ENCODE measurements at places on chromosomes 13 and 19. TPM values are rescaled to one million over a fixed set of nuclear protein-coding genes. Genes with fewer than 3 reads are reported as not detected.

INAFM1 gene
- total RNA-seq, result 4.4 TPM

COL5A3 gene
- total RNA-seq, result 0.74 TPM

KLF1 gene
- 0.59 TPM for total RNA-seq

ERICH4 gene
- not detected for total RNA-seq

GRCh38 chr19:7994928-7995809 lies 10.3 kb downstream of the ELAVL1 start:
- DNase-seq, result no peak

DNA sequence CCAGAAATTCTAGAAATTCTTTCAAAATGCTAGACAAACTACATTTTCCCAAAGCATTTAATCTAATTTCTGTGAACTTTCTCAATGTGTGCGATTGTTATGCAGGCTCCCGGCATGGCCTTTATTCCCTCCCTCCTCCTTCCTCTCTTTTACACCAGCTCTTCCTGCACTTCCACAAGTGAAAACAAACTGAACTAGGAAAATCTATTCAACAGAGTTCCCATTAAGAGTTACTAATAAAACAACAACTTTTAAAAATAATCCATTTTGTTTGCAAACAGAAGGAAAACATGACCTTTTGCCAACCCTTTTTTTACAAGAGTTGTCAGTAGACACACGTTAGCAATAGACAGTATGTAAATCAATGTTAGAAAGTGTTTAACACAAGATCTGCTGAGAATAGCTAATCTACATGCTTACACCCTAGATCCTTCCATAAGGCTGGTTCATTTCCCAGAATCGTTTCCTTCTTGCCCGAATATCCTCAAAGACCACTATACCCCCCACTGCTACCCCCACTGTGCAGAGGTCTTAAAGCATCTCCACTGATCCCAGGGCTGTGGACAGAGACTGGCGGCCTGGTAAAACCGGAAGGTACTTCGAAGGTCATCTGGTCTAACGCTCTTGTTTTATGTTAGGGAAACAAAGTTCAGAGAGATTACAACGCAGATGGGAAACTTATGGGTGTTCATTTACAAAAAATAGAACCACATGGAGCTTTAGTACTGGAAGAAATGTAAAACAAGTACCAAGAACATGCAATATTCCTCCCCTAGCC lies 98.0 kb downstream of the FOXO1 start:
- DNase-seq, result no peak

DNA sequence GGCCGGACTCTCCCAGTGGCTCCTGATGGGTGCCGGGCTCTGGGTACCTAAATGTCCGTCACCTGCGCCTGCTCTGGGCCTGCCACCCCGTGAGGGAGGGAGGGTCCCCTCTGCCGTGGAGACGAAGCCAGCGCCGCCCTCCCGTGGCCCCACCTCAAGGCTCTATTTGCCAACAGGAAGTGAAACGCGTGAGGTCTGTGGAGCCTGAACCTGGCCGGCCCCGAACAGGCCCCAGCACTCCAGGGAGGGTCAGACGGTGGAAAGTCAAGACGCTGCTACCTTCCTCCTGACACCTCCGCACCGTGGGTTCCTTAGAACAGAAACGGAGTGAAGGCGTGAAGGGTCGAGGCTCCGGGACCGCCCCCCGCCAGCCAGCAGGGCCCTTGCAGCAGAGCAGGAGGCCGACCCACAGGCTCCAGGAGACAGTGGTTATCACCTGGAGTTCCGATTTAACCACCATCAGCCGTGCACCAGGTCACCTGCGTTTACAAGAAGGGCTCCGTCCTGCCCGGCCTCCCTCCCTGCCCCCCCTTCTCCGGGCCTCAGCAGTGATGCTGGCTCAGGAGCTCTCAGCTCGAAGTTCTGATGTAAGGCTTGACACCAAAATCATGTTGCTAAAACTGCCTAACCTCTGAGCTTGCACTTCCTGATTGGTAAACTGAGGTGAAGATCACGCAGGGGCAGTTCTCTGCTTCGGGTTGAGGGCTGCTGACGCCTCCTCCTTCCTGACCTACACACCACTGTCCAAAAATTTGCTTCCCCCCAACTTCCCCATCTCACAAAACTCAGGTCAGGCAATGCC lies 50.9 kb upstream of the C13orf46 start:
- no peak for DNase-seq

GRCh38 chr13:105670179-105670990 lies 865.1 kb downstream of the EFNB2 start:
- no peak for DNase-seq

DNA sequence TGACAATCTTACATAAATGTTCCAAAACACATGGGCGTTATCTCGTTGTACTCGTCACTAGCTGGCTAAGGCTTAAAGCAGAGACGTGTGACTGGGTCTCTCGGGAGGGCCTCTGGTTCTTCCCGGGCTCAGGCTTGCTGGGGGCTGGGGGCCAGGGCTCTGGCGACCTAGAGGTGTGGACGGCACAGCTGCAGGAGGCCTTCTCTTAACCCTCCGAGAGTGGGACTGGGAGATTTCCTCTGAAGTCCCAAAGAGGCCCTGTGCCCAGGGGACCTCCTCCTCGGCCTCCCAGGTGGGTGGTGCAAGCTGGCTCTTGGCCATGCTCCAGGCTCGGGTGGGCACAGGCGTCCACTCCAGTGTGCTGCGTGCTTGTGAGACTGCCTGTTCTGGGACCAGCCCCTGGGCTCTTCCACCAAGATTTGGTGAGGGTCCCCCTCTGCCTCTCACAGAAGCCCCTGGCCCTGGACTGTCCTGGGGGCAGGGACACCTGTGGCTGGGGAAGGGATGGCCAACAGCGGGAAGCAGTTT lies 2.2 kb downstream of the CAPS start:
- no peak for DNase-seq

- DNase-seq, result no peak
These were observed 53.0 kb upstream of the FBXL3 start for GRCh38 chr13:77079902-77080413.

- no peak for DNase-seq
These were observed 44.4 kb upstream of the HMGB1 start for GRCh38 chr13:30510091-30510490.

GRCh38 chr19:18993115-18993514 lies 40.2 kb downstream of the SUGP2 start:
- DNase-seq, result no peak

DNA sequence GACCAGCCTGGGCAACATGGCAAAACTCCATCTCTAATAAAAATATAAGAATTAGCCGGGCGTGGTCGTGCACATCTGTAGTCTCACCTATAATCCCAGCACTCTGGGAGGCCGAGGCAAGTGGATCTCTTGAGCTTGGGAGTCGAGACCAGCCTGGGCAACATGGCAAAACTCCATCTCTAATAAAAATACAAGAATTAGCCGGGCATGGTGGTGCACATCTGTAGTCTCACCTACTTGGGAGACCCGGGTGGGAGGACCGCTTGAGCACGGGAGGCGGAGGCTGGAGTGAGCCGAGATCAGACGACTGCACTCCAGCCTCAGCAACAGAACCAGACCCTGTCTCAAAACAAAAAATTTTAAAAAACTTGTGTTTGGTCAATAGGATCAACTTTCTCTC lies 7.7 kb downstream of the SLC25A30 start:
- DNase-seq, result no peak

DNA sequence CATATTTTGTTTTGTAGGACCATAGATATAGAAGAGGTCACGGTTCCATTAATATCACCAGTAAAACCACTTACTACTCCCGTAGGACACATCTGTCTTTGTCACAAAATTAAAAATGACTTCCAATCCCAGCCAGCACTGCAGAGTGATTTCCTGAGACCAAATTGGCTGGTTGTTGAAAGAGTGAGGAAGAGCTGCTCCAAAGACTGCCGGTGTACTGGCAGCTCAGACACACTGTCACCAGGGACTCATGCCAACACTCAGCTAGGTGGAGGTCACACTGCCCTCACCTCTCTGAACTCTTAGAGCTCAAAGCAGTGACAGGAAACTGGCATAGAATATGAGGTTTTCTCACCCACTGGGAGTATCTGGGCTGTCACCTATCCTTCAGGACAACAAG lies 52.1 kb downstream of the FLT1 start:
- DNase-seq, result no peak

Measured in H1 (cell line).